Bronchial epithelial cell (primary cell): ENCODE measurements at places on chromosomes 1 and 21.
A peak's percentile ranks its signal among the peaks of the same experiment; 100 is the strongest.

DNA sequence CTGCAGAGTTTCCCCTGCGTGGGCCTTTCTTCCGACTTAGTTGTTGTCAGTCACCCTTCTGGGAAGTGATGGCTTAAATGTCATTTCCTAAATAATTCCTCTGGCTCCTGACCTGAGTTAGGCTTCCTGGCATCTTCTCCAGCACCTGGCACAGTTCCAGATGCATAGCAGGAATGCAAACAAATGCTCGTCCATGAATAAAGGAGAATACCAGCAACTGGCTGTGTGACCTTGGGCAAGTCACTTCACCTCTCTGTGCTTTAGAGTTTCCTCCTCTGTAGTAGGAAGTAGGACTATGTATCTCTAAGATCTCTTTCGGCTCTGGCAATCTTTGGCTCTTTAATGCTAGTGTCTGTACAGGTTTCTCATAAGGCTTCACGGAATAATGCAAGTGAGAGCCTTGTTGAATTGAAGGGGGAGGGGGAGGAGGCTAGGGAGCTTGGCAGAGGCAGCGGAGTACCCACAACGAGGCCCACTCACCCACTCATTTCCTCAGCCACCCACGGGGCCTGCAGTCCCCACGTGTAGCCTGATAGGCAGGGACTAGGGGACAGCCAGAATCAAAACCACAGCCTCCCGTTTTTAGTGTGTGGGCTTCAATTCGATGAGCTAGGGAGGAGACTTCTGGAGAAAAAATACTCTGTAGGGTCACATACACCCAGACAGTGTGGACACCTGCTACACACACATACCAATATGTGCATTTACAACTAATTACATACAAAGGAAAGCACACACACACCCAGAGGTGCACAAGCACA is 48.1 kb downstream of the TENT5C start:
- DNase-seq = no peak

GRCh38 chr1:34474566-34474965 is 280.3 kb upstream of the GJB5 start:
- no peak for DNase-seq

- DNase-seq = no peak
Measured at GRCh38 chr1:6911974-6912373, 126.7 kb downstream of the CAMTA1 start.

GRCh38 chr21:45482899-45483821 is 59.1 kb downstream of the SLC19A1 start:
- DNase-seq = no peak

- DNase-seq = no peak
Measured at GRCh38 chr1:220894025-220894923, 15.0 kb downstream of the HLX start.

DNA sequence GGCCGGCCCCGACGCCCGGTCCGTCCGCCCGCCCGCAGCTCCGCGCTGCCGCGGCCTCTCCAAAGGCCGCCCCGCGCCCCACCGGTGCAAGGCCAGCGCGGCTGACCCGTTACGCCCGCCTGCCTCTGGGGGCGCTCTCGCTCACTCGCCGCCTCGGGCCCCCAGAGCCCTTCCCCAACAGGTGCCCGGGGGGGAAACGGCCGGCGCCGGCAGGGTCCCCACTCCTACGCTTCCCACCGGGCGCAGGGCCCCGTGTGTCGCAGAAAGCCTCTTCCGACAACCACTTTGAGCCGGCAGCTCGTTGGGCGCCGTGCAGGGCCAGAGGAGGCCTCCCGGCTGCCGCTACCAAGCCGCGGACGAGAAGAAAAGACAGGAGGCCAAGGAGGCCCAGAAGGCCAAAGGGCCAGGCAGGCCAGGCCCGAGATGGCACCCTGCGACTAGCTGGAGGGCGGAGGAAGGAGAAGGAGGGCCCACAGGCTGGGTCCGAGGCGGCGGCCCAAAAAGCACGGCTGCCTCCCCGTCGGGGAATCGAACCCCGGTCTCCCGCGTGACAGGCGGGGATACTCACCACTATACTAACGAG is 64.9 kb upstream of the FCGR2A start:
- peak; percentile 19 for DNase-seq

GRCh38 chr1:172815740-172816139 is 156.8 kb downstream of the FASLG start:
- peak; percentile 59 for DNase-seq

- no peak for DNase-seq
Measured at GRCh38 chr1:51488372-51489050, 30.6 kb downstream of the EPS15 start.

DNA sequence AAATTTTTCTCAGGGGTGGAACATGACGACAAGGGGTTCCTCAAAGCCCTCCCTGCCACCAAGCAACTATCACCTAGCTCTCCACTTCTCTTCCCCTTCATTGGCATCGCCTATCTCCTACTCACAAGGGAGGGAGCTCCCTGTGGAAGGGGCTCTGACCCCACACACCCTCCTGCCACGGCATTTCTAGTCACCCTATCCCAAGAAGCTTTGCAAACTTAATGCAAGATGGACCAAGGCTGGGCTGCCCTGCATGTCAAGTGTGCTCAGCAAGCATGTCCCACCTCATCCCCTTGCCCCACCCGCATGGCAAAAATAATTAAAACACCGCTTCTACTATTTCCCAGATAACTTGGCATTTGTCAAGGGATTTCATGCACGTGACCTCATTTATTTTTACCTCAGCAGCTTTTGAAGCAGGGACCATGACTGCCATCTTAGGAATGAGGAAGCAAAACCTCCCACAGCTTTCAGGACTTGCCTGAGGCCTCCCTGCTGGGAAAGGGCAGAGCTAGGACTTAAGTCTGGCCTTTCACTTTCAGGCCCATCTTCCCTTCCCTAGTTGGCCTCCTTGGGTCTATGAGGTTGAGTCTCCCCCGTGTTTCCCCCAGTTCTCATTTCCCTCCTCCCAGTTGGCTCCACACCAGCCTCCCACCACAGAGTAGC is 161.3 kb downstream of the TSEN15 start:
- peak; percentile 86 for DNase-seq

GRCh38 chr1:175514387-175514953 is 228.9 kb downstream of the TNR start:
- no peak for DNase-seq

DNA sequence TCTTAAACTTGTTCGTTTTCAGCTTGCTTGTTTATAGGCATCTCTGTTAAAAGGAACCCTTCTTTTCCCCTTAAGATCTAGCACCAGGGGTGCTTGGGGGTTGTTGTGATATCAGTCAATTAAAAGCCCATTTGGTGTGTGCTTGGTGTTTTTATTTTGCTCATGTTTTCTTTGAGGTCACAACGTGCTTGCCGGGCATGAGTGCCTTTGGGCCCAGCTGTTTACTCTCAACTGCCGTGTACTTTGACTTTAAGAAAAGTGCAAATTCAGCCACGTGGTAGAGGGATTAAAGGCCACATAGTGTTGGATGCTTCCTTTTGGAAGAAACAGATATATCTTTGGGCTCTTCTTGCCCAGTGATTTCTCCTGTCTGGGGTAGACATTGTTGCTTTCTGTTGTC is 10.5 kb downstream of the ARID1A start:
- no peak for DNase-seq

- DNase-seq = no peak
Measured at GRCh38 chr1:46246548-46247435, 771 bp upstream of the RAD54L start.

GRCh38 chr1:187264995-187265602 is 436.4 kb downstream of the PLA2G4A start:
- peak; percentile 55 for DNase-seq

DNA sequence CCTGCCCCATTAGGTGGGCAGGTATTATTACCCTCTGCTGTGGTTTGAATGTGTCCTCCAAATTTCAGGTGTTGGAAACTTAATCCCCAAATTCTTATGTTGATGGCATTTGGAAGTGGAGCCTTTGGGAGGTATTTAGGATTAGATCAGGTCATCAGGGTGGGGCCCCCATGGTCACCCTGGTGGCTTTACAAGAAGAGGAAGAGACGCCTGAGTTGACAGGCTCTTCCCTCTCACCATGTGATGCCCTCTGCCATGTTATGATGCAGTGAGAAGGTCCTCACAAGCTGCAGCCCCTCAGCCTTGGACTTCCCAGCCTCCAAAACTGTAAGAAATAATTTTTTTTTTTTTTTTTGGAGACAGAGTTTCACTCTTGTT is 8.8 kb upstream of the THEMIS2 start:
- no peak for DNase-seq

DNA sequence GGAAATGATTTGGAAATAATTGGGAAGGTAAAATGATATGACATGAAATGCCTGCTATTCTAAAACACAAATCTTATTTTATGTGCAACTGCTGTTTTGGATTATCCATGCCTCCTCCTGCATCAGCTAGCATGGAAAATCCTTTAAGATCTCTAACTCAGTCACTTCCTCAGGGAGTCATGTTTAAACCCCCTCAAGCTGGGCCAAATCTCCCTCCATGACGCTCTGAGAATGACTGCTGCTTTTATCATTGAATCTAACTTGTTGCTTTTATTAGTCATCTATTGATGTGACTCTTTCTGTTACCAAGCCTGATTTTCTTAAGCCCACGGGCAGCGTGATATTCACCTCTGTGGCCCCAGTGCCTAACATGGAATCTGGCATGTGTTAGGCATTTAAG is 324.8 kb downstream of the DISC1 start:
- DNase-seq = peak; percentile 77

DNA sequence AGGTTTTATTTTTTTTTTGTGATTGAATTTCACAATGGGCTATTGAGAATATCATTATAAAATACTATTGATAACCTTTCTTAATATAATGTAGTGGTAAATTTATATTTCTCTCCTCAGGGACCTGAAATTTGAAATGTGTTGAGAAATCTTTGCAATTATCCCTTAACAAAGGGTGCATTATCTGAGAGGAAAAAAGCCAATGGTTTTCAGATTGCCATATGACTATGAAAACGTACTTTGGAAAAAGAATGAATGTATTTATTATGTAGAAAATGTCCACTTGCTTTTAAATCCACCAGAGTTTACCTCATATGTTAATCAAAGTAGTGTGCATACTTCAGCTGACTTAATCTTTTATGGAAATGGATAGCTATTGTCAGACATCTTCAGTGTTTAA is 441.1 kb downstream of the AMY1C start:
- no peak for DNase-seq

DNA sequence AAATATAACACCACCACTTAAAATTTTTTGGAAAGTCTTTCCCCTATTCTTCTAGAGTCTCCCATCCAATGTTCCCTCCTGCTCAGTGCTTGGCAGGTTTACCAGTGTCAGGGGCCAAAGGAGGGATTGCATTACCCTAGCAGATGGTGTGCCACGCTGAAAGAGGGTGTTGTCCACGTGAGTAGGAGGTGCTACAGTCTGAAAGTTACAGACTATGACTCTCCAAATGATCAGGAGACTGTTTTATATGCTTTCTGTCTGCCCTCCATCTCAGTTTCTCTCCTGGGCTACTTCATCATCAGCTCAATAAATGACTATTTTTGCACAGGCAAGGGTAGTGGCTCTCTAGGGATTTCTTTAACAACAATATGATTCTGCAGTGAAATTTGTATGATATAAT is 31.3 kb upstream of the ANGPTL7 start:
- DNase-seq = no peak

DNA sequence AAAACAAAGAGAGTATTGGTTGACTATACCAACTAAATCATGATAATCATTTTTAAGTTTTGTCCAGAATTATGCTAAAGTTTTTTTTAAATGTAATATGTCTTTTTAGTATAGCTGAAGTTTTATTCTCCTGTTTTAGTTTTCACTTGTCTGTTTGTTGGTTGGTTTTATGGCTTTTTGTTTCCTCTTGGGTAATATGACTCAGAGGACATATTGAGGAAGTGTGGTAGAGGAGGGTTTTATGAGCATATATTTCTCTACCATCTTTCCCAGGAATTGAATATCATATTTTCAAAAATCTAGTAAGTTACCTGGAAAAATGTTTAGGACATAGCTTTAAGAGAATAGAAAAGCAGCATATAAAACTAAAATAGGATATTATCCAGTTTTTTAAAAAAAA is 68.6 kb upstream of the MCOLN3 start:
- peak; percentile 7 for DNase-seq

DNA sequence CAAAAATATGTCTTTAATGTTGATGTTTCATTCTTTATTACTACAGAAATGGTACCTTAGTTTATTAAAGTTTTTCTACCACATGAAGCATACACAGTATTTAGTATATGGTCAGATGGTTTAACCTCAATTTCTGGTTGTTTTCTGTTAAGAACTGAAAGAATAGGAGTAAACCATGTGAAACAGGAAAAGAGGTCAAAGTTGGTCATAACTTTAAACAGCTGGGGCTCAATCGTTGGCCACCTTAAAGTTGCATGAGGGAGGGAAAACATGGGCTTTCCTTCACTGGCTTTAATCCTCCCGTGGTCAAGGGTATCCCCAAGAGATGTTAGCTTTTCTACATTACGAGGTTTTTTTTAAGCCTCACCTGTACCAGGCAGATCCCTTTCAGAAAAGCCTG is 483.3 kb upstream of the ADAMTS5 start:
- no peak for DNase-seq

DNA sequence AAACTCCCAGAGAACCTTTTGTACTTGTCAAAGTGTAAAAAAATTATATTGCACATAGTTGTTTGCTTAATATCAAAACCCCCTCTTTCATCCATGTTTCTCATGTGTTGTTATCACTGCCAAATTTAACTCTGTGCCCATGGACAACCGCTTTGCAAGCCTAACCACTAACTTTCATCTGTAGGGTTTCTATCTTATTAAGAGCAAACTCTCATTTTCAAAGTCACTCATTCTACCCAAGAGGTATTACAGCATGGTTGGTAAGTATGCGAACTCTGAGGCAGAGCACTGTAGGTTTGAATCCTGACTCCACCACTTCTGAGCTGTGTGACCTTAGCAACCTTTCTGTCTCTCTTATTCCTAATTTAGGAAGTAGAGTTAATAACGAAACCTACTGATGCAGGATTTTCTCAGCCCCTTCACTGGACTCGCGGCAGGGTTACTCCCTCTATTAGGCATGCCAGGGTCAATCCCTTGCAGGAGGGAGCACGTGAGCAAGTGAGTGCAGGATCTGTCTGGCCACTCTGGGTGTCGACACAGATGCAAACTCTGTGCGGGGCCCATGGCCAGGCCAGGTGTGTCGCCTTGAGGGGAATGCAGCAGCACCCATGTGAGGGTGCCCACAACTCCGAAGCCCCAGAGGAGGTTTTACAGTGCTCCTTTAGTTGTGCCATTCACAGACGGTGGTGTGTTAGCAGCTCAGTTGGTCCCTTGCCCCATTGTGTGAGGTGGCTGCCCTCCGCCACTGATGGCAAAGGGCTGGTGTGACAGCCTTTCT is 361.5 kb upstream of the ADGRL2 start:
- DNase-seq = no peak

DNA sequence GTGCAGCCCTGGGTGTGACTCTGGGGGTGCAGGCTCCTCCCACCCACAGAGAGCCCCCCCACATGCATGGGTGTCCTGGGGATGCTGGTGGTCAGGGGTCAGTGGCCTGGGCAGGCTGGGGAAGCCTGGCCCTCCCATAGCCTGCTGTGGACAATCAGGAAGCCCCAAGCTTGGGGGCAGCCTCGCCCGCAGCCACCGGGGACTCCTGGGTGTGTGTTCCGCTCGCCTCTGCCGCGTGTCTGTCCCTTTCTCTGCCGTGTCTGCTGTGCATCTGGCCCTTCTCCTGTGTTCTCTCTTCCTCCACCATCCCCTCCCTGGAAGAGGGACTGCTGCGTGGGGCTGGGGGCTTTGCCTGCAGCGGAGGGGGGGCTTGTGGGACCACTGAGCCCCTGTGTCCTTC is 22.9 kb downstream of the AGRN start:
- no peak for DNase-seq

- no peak for DNase-seq
Measured at GRCh38 chr1:48657413-48657812, 119.3 kb downstream of the BEND5 start.

- no peak for DNase-seq
Measured at GRCh38 chr1:58430421-58431275, 115.9 kb downstream of the OMA1 start.
